ENCODE measurements at places on chromosomes 13 and 19. TPM values are rescaled to one million over a fixed set of nuclear protein-coding genes. Genes with fewer than 3 reads are reported as not detected.
A peak's percentile ranks its signal among the peaks of the same experiment; 100 is the strongest.

GRCh38 chr19:40806423-40807146 is 7.6 kb downstream of the EGLN2 start:
- peak; percentile 90 for DNase-seq

GRCh38 chr13:62321895-62322294 is 906.2 kb upstream of the PCDH20 start:
- no peak for DNase-seq

The BCL3 gene
- 117 TPM for total RNA-seq

GRCh38 chr13:24682353-24682752 is 2.1 kb downstream of the ATP12A start:
- DNase-seq: no peak

The ERICH6B gene
- not detected for total RNA-seq

The DCLK1 gene
- not detected for total RNA-seq

The ZNF730 gene
- total RNA-seq: 1.3 TPM

- DNase-seq: no peak
Measured at GRCh38 chr13:40764587-40765403, 6.2 kb downstream of the MRPS31 start.

GRCh38 chr19:7682175-7682855 is 1.7 kb downstream of the TRAPPC5 start:
- no peak for DNase-seq

- no peak for DNase-seq
Measured at GRCh38 chr13:106143392-106143791, 392.1 kb downstream of the EFNB2 start.

- DNase-seq: no peak
Measured at GRCh38 chr13:27024776-27025492, 146.7 kb downstream of the USP12 start.

The TMED1 gene
- 15.2 TPM for total RNA-seq

DNA sequence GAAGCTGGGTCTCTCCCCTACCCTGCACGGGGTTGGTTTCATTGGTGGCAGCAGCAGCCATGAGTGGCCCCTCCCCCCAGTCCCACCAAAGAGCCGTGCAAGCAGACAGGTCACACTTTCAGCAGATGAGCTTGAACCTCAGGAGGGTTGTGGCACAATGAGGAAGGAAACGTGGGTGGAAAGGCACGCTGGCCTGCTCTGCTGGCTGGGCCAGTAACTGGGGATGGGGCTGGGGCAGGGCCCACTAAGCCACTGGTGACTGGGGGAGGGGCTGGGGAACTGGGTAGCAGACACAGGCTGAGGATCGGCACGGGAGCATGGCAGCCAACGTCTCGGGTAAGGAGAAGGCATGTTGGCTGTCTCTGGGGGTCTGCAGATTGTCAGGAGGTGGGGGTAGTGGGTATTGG is at the start of gene P2RY11:
TSS of gene P2RY11 (plus strand) at position 289 of the 407 bp plus-strand sequence. CDS start at position 318, 29 bp downstream.
- no peak for DNase-seq

The NRTN gene
- total RNA-seq: not detected

- DNase-seq: no peak
Measured at GRCh38 chr13:67520886-67521285, 290.8 kb upstream of the PCDH9 start.

The MAMSTR gene
- total RNA-seq: 1.0 TPM

GRCh38 chr19:43446746-43447489 is 18.5 kb downstream of the LYPD3 start:
- DNase-seq: peak; percentile 78

The TNFRSF19 gene
- 0.17 TPM for total RNA-seq

The FPR3 gene
- not detected for total RNA-seq

The ZNF90 gene
- 7.9 TPM for total RNA-seq

The CALR3 gene
- total RNA-seq: not detected

GRCh38 chr13:32447894-32448623 is 20.1 kb upstream of the N4BP2L1 start:
- DNase-seq: no peak

The FSTL3 gene
- total RNA-seq: 1.7 TPM

GRCh38 chr13:75895168-75895567 is 259.0 kb downstream of the LMO7 start:
- no peak for DNase-seq

- no peak for DNase-seq
Measured at GRCh38 chr13:29136341-29136740, 316.2 kb downstream of the MTUS2 start.

The PLIN4 gene
- total RNA-seq: not detected

The GJA3 gene
- 0.33 TPM for total RNA-seq

DNA sequence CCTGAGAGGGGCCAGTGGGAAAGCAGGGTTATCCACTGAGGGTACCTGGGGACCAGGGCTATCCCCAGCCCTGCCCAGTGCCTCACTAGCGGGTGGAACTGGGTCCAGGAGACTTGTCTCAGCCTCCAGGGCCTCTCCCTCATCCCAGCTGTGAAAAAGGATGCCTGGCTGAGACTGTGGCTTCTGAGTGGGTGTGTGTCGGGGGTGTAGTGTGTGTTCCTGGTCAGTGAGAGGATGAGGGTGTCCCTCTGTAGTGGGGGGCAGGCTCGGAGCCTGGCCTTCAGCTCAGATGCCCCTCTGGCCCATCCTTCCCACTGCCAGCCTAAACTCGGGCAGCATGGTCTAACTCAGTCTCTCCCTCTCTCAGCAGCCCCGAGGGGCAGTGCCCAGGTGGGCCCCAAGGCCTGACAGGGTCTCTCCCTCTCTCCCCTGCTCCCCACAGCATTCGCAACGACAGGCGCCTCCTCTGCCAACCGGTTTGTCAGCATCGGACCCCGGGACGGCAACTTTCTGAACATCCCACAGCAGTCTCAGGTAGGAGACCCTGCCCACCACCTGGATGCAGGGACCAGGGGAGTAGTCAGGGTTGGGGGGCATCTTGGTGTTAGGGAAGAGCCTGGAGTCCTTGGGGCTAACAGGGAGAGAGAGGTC is 12.7 kb downstream of the LYL1 start:
- DNase-seq: no peak

The TGFBR3L gene
- 4.7 TPM for total RNA-seq

The CADM4 gene
- total RNA-seq: 0.59 TPM

- no peak for DNase-seq
Measured at GRCh38 chr19:4730740-4731171, 7.1 kb upstream of the DPP9 start.

GRCh38 chr13:24734950-24735349 is 29.0 kb upstream of the RNF17 start:
- DNase-seq: no peak

The KLK15 gene
- not detected for total RNA-seq

The FGF14 gene
- total RNA-seq: not detected

DNA sequence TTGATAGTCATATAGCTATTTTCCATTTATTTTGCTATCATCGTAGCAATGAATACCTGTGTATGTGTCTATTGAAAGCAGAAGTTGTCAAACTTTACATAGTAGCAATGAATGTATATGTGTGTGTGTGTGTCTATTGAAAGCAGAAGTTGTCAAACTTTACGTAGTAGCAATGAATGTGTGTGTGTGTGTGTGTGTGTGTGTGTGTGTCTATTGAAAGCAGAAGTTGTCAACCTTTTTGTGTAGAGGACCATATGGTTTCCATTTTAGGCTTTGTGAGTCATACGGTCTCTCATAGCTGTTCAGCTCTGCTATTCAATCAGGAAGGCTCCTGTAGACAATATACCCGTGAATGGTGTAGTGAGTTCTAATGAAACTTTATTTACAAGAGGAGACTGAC is 20.8 kb downstream of the NLRP4 start:
- DNase-seq: no peak

GRCh38 chr19:44587963-44588770 is 25.2 kb upstream of the IGSF23 start:
- peak; percentile 69 for DNase-seq

DNA sequence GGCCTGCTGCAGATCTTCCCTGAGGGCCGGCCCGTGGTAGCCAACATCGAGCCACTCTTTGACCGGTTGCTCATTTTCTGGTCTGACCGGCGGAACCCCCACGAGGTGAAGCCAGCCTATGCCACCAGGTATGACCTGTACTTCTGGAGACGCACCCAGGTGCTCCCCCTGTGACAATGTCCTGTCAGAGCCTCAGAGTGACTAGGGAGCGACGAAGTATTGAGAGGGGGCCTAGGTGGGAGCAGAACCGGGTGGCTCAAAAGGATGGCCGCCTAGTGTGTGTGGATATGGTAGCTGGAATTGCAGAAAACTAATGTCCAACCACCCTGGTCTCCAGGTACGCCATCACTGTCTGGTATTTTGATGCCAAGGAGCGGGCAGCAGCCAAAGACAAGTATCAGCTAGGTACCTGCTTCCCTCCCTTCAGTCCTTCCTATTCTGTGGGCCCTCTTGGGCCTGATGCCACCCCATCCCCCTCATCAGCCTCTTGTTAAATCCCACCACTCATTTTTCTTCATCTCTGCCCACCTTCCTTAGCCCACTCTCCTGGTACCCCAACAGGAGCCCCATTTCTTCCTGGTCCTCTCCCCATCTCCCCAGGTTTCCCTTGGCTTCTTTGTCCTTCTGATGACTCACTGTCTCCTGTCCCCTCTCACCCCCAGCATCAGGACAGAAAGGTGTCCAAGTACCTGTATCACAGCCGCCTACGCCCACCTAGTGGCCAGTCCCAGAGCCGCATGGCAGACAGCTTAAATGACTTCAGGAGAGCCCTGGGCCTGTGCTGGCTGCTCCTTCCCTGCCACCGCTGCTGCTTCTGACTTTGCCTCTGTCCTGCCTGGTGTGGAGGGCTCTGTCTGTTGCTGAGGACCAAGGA is 8.4 kb downstream of the EGLN2 start:
- no peak for DNase-seq

DNA sequence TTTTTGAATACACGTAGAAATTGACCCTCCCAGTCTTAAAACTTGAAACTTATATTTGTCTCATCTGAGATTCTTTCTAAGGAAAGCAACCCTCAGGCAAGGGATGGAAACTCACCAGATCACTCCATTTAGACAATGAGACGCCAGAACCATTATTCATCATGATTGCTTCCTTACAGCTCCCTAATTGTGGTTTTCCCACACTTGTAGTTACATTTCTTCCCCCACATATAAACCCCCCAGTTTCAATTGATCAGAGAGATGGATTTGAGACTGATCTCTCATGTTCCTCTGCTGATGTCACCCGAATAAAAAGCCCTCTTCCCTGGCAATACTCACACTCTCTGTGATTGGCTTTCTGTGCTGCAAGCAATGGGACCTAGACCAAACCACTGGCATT is 197.9 kb upstream of the STARD13 start:
- no peak for DNase-seq

GRCh38 chr19:55341171-55341588 is 1.5 kb downstream of the KMT5C start:
- DNase-seq: no peak

- no peak for DNase-seq
Measured at GRCh38 chr13:100336795-100337516, 248.1 kb downstream of the PCCA start.

- DNase-seq: no peak
Measured at GRCh38 chr13:84684048-84684662, 801.9 kb upstream of the SLITRK1 start.

The ZNF540 gene
- 2.3 TPM for total RNA-seq

DNA sequence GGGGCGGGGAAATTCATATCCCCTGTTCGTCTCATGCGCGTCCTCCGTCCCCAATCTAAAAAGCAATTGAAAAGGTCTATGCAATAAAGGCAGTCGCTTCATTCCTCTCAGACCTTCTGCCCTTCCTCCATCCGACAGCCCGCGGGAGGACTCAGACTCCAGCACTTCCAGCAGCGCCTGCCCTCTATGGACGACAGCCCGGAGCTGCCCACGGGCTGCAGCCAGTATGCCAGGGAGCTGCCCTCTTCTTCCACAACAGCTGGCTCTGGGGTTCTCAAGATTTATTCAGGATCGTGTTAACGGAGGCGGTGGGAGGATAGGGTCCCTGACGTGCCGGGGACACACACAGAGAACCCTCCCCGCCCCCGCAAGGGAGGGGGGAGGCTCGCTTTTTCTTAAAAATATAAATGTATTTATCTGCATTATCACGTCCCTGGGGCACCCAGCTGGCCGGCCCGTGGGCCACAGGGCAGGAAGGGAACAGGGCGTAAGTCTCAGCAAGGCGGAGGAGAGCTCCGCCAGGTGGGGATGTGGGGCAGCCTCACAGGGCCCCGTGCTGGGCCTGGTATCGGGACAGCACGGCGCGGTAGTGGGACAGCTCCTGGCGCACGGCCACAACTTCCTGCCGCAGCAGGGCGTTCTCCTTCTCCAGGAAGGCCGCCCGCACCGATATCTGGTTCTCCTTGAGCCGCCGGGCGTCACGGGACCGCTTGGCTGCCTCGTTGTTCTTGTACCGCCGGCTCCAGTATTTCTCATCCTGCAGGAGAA is 6.7 kb downstream of the DBP start:
- DNase-seq: no peak

DNA sequence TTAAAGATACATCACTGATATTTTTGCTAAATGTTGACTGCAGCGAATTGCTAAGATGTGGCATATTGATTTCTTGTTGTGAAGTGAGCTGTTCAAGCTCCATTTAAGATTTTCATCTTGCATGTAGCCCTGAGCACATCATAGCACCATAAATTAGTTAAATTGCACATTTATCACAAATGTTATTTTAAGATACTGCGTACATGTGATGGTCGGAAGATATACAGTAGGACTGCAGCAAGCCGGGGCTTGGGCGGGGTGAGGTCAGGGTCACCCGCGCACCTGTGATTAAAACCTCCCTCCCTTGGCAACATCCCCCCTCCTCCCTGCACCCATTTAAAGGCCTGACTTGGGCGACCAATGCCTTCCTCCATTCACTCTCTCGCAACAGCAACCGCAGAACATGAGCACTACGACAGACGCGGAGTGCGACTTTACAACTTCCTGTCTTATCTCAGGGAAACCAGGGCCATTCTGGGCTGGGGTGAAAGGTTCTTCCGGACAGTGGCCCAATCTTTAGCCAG is 76.6 kb downstream of the TSHZ3 start:
- DNase-seq: peak; percentile 20

DNA sequence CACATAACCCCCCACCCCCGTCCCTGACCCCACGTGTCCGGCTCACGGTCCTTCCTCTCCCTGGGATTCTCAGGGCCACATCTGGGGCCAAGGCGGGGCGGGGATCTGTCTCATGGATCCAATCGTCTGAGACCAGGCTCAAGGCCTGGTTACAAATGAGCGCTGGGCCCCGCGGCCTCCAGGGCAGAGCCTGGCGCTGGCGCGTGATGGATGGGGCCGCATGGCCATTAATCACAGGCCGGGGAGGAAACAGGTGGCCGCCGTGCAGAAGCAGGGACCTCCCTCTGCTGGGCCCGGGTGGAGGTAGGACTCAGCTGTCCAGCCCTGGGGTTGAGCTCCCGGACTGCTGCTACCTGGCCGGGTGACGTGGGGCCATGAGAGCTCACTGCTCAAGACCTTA is 5.8 kb upstream of the TLE5 start:
- DNase-seq: no peak

- no peak for DNase-seq
Measured at GRCh38 chr13:24865163-24865953, 101.4 kb downstream of the RNF17 start.

GRCh38 chr13:36885901-36886300 is 34.1 kb downstream of the SMAD9 start:
- DNase-seq: no peak

DNA sequence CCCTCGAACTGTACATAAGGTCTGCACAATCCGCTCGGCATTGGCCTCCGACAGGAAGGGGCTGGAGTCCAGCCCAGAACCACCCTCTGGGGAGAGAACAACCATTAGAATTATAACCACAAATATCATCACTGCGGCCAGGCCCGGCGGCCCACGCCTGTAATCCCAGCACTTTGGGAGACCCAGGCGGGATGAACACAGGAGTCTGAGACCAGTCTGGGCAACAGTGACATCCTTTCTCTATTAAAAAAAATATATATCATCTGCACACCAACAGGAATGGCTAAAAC is 11.4 kb downstream of the COQ8B start:
- no peak for DNase-seq

GRCh38 chr19:28936001-28936400 is 276.9 kb downstream of the UQCRFS1 start:
- no peak for DNase-seq

- DNase-seq: no peak
Measured at GRCh38 chr19:48751845-48752495, 471 bp downstream of the FUT1 start.

Data from natural killer cell treated with Interleukin-12 subunit alpha and Interleukin-12 subunit beta and Interleukin-15 and Interleukin-18, amount 100 ng/mL, for 72 hours (primary cell).